ENCODE measurements at places on chromosomes 13 and 19.

- no peak for DNase-seq
These were observed 1.3 kb upstream of the GJB2 start for GRCh38 chr13:20193907-20194631.

- no peak for DNase-seq
These were observed 277.1 kb downstream of the KLF12 start for GRCh38 chr13:73857106-73857505.

DNA sequence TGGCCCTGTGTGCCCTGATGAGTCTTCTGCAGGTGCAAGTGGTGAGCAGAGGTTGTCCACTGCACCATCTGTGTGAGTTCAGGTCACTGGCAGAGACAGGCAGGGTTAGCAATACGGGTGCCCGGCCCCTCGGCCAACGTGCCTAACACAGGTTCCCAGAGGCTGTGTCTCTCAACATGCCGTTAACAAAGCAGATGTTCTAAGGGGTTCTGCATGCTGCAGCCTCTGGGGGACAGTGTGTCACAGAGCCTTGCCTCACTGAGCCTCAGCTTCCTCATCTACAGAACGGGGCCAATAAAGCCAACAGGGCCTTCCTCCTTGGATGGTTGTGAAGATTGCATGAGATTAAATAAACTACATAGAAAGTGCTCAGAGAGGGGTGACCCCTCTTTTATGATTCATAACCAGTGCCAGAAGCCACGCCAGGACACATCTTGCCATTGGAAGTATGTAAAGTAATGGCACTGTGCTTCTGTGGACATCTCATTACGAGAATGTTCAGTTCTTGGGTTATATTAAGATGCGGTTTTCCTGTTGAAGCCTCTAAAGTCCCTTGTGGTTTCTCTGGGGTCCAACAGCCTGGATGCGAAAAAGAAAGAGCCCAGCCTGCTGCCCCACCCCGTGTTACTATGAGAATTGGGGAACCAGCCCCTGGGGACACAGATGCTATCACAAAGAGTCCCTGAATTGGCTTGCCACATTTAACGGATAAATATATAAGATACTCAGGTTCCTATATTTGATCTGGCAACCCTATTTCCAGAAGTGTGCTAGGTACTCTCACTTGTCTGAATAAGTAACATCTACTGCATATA lies 11.2 kb upstream of the ARHGEF18 start:
- no peak for DNase-seq

DNA sequence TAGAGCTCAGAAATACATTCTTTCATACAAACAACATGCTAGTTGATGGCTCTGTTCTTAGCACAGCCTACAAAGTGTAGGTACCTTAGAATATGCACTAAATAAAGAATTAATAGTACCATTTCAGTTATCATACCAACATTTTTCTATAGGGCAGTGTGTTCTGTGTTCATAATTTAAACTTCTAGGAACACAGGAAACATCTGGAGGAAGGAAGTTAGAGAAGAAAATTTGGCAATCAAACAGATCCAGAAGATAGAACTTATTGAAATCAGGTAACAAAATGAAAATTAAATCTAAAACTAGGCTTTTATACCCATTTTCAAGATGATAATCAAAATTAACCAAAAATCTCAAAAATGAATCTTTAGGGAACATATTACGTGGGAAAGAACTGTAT lies 527.5 kb downstream of the DCT start:
- DNase-seq: no peak

Data from kidney tubule cell (primary cell).